ENCODE measurements at places on chromosomes 4 and X. TPM values are rescaled to one million over a fixed set of nuclear protein-coding genes. Genes with fewer than 3 reads are reported as not detected.

Gene CCKAR
- total RNA-seq, result not detected

Gene SMIM31
- total RNA-seq, result not detected

Gene RBMX2
- 8.3 TPM for total RNA-seq

Gene KCND1
- 0.81 TPM for total RNA-seq

Gene GAR1
- total RNA-seq, result 4.9 TPM
